Liver (tissue), 10 donors: ENCODE measurements at places on chromosomes 11 and 22. TPM values are rescaled to one million over a fixed set of nuclear protein-coding genes. Genes with fewer than 3 reads are reported as not detected.

Gene SLC22A25
- 35.3 TPM for total RNA-seq

Gene IGLL1
- not detected for total RNA-seq

Gene THY1
- 0.51 TPM for total RNA-seq

DNA sequence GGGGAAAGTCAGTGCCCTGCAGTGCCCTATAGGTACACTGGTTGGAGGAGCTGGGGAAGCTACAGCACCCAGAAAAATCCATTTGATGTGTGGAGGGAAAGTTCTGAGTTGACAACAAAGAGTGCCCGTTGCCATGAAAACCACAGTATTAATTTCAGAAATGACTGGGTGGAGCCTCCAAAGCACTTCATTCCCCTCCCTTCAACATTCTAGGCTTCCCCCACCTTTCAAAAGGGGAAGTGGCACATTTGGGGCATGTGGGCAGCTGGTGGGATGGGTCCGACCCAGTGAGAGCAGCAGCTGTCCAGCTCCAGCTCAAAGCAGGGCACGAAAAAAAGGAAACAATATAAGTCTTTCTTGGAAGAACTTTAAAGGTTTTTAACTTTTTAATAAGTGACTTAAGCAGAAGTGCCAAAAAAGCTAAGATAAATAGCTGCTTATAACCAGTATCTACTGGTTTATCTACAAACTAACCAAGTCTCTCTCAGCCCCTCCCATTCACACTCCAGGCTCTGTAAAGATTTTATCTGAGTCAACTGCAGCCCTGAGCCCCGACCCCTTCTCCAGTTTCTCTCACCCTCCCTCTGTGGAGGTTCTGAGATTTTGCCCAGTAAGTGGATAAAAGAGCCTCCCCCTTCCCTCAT lies 9.0 kb upstream of the AHNAK start:
- DNase-seq = no peak

- no peak for DNase-seq
These were observed 22.2 kb downstream of the RRAS2 start for GRCh38 chr11:14336507-14337503.

- DNase-seq = no peak
These were observed 139.6 kb downstream of the TRPC6 start for GRCh38 chr11:101444164-101444563.

DNA sequence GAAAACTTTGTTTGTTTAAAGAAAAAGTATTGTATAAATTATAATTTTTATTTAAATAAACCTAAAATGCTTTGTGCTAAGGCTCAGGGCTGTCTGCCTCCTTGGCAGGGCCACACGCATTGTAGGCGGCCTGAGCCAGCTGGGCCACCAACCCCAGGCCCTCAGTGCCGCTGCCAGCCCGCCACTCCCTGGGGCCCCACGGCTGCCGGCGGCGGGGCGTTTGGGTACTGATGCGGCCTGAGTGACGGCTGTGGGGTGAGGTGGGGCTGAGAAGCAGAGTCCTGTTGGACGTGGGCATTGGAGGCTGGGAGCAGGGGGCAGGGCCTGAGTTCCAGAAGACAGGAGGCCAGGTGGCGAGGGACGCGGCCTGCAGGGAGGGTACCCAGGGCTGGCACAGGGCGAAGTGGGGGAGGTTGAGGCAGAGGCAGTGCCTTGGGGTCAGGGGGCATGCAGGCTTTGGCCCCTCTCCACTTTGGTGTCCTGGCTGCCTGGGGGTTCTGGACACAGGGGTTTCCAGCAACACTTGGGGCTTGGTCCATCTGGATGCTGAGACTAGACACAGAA lies 58.3 kb downstream of the CERK start:
- DNase-seq = no peak

- no peak for DNase-seq
These were observed 70.1 kb downstream of the WT1 start for GRCh38 chr11:32365192-32365591.

- DNase-seq = no peak
These were observed 59.3 kb upstream of the TTC12 start for GRCh38 chr11:113255096-113255495.

- DNase-seq = no peak
These were observed 10.7 kb downstream of the SAA4 start for GRCh38 chr11:18225913-18226312.
